Mammary epithelial cell (primary cell): ENCODE measurements at places on chromosomes 12 and 14. TPM values are rescaled to one million over a fixed set of nuclear protein-coding genes. Genes with fewer than 3 reads are reported as not detected.

POU6F1 gene
- polyA plus RNA-seq, result 0.32 TPM

ADAM20 gene
- polyA plus RNA-seq, result not detected

CDKL1 gene
- 3.1 TPM for polyA plus RNA-seq

MYO1A gene
- 0.03 TPM for polyA plus RNA-seq
